Dorsolateral prefrontal cortex (tissue), 122 donors: ENCODE measurements at places on chromosomes 6 and 20.

DNA sequence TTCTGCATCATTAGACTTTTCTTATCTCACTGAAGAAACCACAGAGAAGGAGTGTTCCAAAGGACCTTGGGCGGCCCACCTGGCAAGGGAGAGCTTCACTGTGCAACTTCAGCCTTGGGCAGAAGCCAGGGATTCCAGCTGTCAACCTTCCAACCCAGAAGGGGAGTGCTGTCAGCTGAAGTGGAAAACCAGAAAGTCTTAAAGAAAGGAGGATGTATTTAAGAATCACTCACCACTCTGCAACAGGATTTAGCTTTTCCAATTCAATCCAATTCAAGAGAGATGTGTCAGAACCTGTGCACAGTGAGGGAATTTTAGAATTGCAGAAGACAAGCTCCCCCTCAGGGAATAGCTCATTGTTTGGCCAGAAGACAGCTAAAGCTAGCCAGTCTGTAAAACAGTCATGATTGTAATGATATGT, 553.7 kb downstream of the CD83 start:
- no peak for DNase-seq

GRCh38 chr6:151808371-151809241, 1.1 kb downstream of the ESR1 start:
- no peak for DNase-seq

GRCh38 chr6:107080036-107080435, 35.3 kb downstream of the BEND3 start:
- no peak for DNase-seq

DNA sequence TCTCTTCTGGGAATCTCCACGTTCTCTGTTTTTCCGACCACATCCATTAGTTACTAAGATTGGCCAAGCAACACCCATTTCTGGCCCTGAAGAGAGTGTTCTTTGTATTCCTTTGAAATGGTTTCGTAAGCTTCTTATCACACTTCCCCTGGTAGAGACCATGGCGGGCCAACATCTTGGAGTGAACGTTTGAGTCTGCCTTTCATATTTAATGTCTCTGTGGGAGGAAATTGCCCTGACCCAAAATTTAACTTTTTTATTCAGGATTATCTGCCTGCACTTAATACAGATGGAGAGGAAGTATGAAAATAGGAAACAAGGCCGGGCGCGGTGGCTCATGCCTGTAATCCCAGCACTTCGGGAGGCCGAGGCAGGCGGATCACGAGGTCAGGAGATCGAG, 177.0 kb upstream of the SNX9 start:
- no peak for DNase-seq

GRCh38 chr6:13624871-13625288, 9.7 kb downstream of the NOL7 start:
- no peak for DNase-seq

DNA sequence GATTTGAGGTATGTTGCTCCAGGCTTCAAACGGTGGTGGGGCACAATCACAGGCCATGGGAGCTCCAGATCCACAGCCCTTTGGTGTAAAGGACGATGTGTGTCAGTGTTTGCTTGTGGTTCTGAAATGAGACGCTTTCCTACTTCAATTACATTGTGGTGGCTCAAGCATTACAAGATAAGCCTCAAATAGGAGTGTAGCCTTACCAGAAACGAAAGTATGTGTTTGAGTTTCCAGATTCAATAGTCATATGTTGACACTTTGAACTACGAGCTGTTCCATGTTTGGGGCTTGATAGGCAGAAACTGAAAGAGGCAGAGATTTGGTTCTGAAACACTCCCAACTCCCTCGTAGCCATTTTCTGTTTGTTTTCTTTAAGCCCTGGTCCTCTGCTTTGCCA, 187.1 kb downstream of the MYLK4 start:
- no peak for DNase-seq

DNA sequence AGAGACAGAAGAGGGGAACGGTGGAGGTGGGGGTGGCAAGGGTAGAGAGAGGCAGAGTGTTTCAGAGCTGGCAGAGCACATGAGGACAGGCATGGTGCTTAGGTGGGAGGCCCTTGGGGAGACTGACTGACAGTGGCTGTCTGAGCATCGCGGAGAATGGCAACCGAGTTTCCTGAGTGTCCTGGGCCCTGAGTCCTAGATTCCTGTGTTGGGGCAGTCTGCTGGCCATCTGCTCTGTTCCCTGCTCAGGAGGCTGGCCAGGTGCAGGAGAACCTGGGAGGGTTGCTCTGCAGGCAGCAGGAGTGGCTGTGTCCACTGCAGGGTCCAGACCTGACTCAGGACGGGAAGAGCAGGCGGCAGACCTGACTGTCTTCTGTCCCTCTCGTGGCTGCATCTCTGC, 248.9 kb downstream of the LRFN2 start:
- no peak for DNase-seq

DNA sequence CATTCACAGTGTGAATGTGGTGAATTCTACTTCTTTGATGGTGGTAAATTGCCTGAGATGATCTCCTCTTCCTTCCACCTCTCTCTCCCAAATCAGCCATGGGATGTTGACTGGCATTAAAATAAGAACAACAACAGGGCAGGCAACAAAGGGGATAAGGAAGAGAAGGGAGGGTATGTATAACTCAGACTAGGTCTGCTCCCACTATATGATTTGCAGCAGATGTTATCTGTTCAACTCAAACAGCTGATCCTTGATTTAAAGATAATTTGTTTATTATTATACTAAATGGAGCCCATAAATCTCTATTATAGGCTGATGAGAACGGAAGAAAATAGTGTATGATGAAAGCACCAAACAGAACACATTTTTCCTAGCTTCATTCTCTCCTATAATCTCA, 262.0 kb downstream of the BTBD3 start:
- no peak for DNase-seq
